ENCODE measurements at places on chromosomes 11 and 22. TPM values are rescaled to one million over a fixed set of nuclear protein-coding genes. Genes with fewer than 3 reads are reported as not detected.

Gene MMP10
- total RNA-seq: not detected

Gene ANO9
- total RNA-seq: 11.0 TPM

DNA sequence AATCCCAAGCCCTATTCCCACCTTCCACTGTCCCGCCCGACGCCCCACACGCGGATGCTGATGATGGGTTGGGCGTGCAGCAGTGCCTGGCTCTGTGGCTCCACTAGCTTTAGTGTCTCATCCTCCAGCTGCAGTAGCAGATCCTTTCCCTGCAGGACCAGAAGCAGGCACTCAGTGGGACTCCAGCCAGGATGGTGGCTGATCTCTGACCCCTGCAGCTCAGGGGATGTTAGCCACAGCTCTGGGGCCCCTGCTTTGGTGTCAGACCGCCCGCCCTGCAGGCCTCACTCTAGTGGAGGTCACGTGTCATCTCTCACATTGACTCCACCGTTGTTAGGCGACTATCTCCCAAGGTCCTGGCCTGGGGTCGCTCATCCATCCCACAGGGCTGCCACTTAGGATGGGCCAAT lies 11.8 kb downstream of the SMPD1 start:
- no peak overlapping the region for H3K4me3 ChIP-seq
- no peaks in the 10 kb centered on the region for H3K27me3 ChIP-seq
- H3K36me3 ChIP-seq: peaks cover 47% of the 10 kb centered on the region
- H3K4me1 ChIP-seq: no peaks in the 10 kb centered on the region
- no peak for DNase-seq

- H3K4me1 ChIP-seq: peaks cover 11% of the 10 kb centered on the region
- H3K4me3 ChIP-seq: no peak overlapping the region
- H3K27ac ChIP-seq: no peak overlapping the region
- H3K36me3 ChIP-seq: no peaks in the 10 kb centered on the region
Measured at GRCh38 chr11:100866453-100866852, 179.4 kb downstream of the ARHGAP42 start.

- H3K4me3 ChIP-seq: no peak overlapping the region
- peaks cover 12% of the 10 kb centered on the region for H3K4me1 ChIP-seq
- H3K27ac ChIP-seq: no peak overlapping the region
- no peak for DNase-seq
- H3K36me3 ChIP-seq: peaks cover 17% of the 10 kb centered on the region
- H3K27me3 ChIP-seq: no peaks in the 10 kb centered on the region
Measured at GRCh38 chr22:23899042-23899745, 5.0 kb downstream of the MIF start.

- H3K36me3 ChIP-seq: no peaks in the 10 kb centered on the region
- H3K4me3 ChIP-seq: no peak overlapping the region
- H3K4me1 ChIP-seq: no peaks in the 10 kb centered on the region
- no peak for DNase-seq
- H3K27me3 ChIP-seq: no peaks in the 10 kb centered on the region
Measured at GRCh38 chr11:26806219-26806618, 84.4 kb upstream of the SLC5A12 start.

- H3K27me3 ChIP-seq: peaks cover 52% of the 10 kb centered on the region
- H3K27ac ChIP-seq: no peak overlapping the region
- H3K4me1 ChIP-seq: no peaks in the 10 kb centered on the region
- H3K4me3 ChIP-seq: no peak overlapping the region
- H3K36me3 ChIP-seq: no peaks in the 10 kb centered on the region
Measured at GRCh38 chr22:22802339-22802970, 85.2 kb upstream of the IGLL5 start.

GRCh38 chr11:43802509-43802908 lies 78.1 kb upstream of the ALKBH3 start:
- no peaks in the 10 kb centered on the region for H3K36me3 ChIP-seq
- no peak overlapping the region for H3K27ac ChIP-seq
- no peak for DNase-seq
- no peaks in the 10 kb centered on the region for H3K4me1 ChIP-seq
- no peak overlapping the region for H3K4me3 ChIP-seq

- no peaks in the 10 kb centered on the region for H3K27me3 ChIP-seq
- no peak for DNase-seq
- H3K27ac ChIP-seq: no peak overlapping the region
Measured at GRCh38 chr11:77438487-77438886, 35.4 kb downstream of the PAK1 start.

DNA sequence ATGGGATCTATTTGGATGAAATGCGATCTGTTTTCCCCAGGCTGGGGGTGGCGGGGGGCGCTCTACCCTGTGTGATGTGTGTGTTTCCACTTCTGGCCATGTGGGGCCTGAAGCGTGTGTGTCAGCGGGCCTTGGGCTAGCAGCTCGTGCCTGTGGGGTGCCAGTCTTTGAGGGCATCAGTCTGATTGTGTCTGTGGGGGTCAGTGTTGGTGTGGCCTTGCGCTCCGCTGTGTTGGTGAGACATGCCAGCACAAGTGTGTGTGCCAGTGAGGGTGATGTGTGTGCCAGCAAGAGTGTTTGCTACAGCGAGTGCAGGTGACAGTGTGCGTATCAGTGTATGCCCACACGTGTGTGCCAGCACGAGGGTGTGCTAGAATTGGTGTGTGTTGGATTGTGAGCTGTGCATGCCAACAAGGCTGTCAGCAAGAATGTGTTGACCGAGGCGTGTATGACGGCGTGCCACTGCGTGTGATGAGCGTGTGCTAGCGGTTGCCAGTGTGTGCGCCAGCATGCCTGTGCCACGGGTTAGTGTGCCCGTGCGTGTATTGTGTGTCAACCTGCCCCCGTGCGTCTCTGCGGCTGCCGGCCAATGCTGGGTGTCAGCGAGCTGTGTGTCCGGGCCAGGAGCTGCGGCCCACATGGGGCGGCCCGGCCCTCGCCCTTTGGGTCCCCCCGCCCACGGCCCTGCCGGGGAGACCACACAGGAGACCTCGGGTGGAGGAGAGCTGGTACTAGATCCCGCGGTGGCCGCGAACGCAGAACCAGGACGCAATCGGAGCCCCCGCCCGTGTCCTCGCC lies 519 bp downstream of the ARRB1 start:
- peak overlapping the region; percentile 69 for H3K4me3 ChIP-seq
- H3K27ac ChIP-seq: peak overlapping the region; percentile 90
- H3K4me1 ChIP-seq: peaks cover 72% of the 10 kb centered on the region
- H3K36me3 ChIP-seq: no peaks in the 10 kb centered on the region
- DNase-seq: no peak
- H3K27me3 ChIP-seq: no peaks in the 10 kb centered on the region

DNA sequence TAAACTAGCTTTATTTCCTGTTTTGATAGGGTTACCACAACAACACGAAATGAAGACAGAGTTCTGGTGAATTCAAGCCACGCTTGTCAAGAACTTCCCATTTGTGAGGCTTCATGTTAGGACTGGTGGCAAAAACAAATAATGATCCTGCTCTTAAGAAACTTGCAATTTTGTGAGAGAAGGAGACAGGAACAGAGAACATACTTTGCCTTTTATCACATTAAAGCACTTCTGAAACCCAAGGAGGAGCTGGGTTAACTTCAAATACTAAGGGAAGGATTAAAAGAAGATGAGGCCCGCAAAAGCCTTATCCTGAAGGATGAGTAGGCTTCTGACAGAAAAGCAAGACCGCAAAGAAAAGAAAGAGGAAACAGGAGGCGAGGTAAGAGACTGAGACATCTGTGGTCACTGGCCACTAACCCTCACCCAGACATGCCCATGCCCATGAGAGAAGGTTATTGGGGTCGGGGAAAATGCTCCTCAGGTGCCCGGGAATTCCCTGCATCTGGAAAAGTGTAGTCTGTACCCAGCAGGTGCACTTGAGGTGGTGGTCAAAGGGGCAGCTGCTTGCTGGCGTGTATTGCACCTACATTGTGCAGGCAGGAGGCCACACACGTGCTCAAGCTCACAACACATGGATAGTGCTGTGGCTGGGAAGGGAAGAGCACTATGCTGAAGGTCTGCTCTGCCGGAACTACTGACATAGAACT lies 50.5 kb downstream of the MAPK1 start:
- H3K4me1 ChIP-seq: peaks cover 60% of the 10 kb centered on the region
- no peak overlapping the region for H3K4me3 ChIP-seq
- no peaks in the 10 kb centered on the region for H3K36me3 ChIP-seq

DNA sequence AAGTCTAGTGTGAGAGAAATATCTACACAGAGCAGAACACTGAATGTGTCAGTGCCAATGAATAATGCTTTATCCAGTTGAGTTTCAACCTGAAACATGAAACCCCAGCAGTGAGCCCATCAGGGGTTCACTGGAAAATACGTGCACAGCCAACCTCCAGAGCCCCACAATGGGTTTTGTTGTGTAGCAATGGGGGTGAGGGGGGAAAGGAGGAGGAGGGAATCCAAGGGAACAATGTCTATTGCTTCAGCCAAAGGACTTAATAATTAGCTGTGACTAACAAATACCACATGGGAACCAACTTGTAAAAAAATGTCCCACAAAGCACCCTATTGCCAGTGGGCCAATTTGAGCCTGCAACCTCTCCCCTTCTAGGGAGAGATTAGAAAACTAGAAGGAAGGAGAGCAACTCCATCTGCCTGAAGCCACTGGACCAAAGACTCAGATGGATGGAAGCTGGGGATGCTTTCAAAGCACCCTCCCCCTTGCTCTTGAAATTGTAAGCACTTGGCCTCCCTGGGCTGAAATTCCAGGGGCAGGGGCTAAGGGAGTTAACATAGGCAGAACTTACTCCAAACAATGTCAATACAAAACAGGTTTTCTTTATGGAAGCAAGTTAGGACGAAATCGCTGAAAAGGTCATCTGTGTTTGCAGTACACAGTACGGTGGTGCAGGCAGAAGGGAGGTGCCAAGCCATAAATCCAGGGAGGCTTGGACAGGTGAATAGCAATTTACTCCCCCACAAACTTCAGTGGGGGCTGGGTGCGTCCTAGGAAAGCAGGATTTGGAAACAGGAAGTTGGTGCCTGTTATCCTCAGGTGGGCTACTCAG lies 99.8 kb downstream of the ARL14EP start:
- H3K27me3 ChIP-seq: no peaks in the 10 kb centered on the region
- H3K36me3 ChIP-seq: no peaks in the 10 kb centered on the region
- H3K4me3 ChIP-seq: no peak overlapping the region
- no peak for DNase-seq
- no peak overlapping the region for H3K27ac ChIP-seq
- peaks cover 11% of the 10 kb centered on the region for H3K4me1 ChIP-seq

- peaks cover 6% of the 10 kb centered on the region for H3K36me3 ChIP-seq
- H3K27ac ChIP-seq: no peak overlapping the region
- DNase-seq: no peak
Measured at GRCh38 chr11:1534682-1535081, 37.4 kb downstream of the DUSP8 start.

- H3K27ac ChIP-seq: peak overlapping the region; percentile 2
- no peak for DNase-seq
- peaks cover 44% of the 10 kb centered on the region for H3K4me1 ChIP-seq
Measured at GRCh38 chr11:57476757-57477506, 16.6 kb downstream of the RTN4RL2 start.

Measured in esophagus squamous epithelium (tissue), 5 donors.